K562 (cell line): ENCODE measurements at places on chromosomes 2 and 18.

DNA sequence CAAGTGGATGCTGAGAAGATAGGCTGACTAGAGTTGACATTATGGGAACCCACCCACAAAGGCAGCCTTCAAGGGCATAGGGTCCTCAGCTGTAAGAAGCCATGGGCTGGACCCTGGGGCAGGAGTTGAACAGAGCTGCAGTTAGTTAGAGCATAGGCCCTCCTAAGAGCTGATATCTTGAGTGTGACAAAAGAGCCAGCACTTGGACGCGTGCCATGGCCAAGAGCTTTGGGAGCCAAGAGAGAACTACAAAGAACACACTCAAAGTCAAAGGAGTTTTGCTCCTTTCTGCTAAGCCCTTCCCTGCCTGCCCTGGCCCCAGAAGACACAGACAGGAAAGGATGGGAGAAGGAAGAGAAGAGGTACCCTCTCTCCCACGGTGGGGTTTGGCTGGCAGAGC lies 29.9 kb upstream of the AGAP1 start:
- no peak for DNase-seq
- H3K4me1 ChIP-seq = peaks cover 46% of the 10 kb centered on the region
- no peak overlapping the region for H3K4me3 ChIP-seq
- H3K27ac ChIP-seq = peak overlapping the region; percentile 68; the same call in 2 of the 3 replicates

DNA sequence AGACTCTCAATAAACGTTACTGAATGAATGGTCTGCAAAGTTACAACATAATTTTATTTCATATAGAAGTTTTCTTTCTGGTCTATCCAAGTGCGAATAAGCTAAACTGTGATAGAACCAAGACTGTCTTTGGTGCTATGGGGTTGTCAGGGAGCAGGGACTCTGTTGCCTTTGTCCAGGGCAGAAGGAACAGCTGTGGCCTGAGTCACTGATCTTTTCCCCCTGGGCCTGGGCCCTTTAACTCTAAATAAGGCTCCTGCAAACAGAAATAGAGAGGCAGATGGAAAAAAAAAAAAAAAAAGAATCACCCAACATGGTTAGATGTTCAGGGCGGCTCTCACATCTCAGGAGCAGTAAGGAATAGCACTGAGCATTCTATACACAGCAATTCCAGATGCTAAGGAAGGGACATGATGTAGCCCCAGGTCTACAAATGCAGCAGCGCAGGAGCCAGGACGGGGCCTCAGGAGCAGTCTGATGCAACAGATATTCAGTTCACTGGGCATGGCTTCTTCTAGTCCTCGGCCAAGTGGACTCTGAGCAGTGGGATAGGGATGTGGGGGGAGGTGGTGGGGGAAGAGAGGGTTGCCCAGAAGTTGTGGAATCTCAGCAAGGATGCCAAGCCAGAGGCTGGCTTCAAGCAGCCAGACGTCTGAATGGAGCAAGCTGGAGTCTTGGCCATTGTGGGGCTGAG lies 247.1 kb upstream of the SIX2 start:
- no peak overlapping the region for H3K4me3 ChIP-seq
- H3K36me3 ChIP-seq = no peaks in the 10 kb centered on the region
- no peaks in the 10 kb centered on the region for H3K4me1 ChIP-seq
- DNase-seq = no peak
- peaks cover 31% of the 10 kb centered on the region for H3K27me3 ChIP-seq

DNA sequence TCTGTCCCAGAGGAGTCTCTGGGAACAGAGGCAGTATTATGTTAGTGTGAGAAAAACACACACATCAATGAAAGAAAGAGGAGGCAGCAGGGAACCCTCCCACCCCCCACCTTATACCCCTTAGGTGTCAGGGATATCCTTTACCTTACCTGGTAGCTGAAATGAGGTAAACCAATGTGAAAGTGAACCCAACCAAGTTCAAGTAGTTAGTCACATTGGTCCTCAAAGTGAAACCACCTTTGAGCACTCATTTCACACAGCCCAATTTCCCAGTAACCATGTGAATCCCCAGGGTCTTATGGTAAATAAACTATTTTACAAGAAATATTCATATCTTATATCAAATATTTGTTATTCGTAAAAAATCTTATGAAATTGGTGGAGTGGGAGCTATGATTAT lies 377.8 kb downstream of the LRATD1 start:
- DNase-seq = no peak
- no peaks in the 10 kb centered on the region for H3K27me3 ChIP-seq
- H3K4me3 ChIP-seq = no peak overlapping the region
- H3K27ac ChIP-seq = no peak overlapping the region
- H3K4me1 ChIP-seq = no peaks in the 10 kb centered on the region
- H3K36me3 ChIP-seq = no peaks in the 10 kb centered on the region

GRCh38 chr18:49342690-49343089 lies 117.8 kb downstream of the DYM start:
- H3K27me3 ChIP-seq = no peaks in the 10 kb centered on the region
- H3K4me3 ChIP-seq = no peak overlapping the region
- no peak overlapping the region for H3K27ac ChIP-seq

GRCh38 chr2:54635554-54636152 lies 87.8 kb upstream of the EML6 start:
- H3K27ac ChIP-seq = no peak overlapping the region
- peaks cover 75% of the 10 kb centered on the region for H3K36me3 ChIP-seq
- no peaks in the 10 kb centered on the region for H3K27me3 ChIP-seq
- H3K4me1 ChIP-seq = peaks cover 3% of the 10 kb centered on the region; the same call in 1 of the 2 replicates

- no peak overlapping the region for H3K27ac ChIP-seq
- DNase-seq = no peak
- no peaks in the 10 kb centered on the region for H3K36me3 ChIP-seq
- peaks cover 27% of the 10 kb centered on the region for H3K27me3 ChIP-seq
- no peaks in the 10 kb centered on the region; the same call in 1 of the 2 replicates for H3K4me1 ChIP-seq
Observed at GRCh38 chr2:25920336-25920735, 42.0 kb upstream of the ASXL2 start.

DNA sequence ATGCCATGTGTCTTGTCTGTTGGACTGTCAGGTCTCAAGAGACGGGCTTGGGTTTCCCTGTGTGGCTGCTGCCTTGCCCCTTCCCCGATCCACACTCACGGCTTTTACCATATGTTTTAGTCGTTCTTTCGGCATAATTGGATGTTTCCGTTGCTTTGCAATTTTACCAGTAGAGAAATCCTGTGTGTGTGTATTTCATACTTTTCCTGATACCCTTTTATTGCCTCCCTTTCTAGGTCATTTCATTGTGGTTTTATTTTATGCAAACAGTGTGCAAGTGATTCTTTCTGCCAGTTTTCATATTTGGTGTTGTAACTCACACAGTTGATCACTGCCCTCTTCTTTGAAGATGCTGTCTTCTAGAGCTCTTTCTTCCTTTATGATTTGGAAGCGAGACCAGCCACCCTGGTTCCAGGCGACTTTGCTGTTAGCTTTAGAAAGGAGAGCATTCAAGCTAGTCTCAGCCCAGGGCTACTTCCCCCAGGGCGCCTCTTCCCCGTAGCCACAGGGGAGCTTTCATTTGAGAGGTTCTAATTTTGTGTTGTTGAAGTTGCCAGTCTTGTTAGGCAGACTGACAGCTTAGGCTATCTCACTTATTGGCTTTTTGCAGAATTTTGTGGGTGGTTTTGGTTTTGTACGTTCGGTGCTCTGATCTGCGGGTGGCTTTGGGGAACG lies 17.0 kb downstream of the SH3BP4 start:
- H3K4me1 ChIP-seq = no peaks in the 10 kb centered on the region
- no peaks in the 10 kb centered on the region for H3K36me3 ChIP-seq
- H3K27me3 ChIP-seq = peaks cover 25% of the 10 kb centered on the region
- no peak overlapping the region for H3K27ac ChIP-seq

DNA sequence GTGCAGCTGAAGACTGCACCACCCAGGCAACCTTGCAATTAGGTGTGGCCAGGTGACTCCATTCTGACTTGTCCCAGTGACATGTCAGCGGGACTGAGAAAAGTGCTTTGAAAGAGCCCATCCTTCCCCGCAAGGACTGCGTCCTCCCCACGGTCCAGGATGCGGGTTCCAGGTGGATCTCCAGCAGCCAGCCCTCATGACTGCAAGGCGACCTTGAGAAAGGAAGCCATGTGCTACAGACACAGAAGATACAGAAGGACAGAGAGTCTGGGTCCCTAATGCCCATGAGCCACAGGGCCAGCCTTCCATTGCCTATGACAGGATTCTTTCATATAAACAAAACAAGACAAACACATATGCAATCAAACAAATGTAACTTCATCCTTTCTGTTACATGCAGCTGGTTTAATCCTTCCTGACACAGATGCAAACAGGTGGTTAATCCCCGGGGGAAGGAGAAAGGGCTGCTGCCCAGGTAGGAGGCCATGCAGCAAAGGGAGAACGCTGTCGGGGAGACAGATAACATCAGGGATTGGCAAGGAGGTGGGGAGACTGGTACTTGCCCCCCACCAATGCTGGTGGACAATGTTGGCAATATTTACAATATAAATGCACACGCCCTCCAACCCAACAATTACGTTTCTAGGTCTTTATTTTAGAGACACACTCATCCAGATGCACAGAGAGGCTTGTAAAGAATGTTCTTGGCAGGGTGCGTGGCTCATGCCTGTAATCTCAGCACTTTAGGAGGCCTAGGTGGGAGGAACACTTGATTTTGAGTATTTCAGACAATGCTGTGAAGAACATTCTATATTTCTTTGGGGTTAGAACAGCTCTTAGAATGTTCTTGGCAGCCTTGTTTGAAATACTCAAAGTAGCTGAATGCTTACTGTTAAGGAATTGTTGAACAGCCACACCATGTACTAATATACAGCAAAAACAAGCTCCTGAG lies 64.8 kb downstream of the NCAPH start:
- H3K36me3 ChIP-seq = no peaks in the 10 kb centered on the region
- H3K4me3 ChIP-seq = no peak overlapping the region
- peaks cover 54% of the 10 kb centered on the region for H3K27me3 ChIP-seq
- H3K4me1 ChIP-seq = no peaks in the 10 kb centered on the region; the same call in 2 of the 3 replicates
- no peak overlapping the region for H3K27ac ChIP-seq

- H3K27ac ChIP-seq = no peak overlapping the region
- no peaks in the 10 kb centered on the region for H3K36me3 ChIP-seq
- H3K4me3 ChIP-seq = no peak overlapping the region
- H3K27me3 ChIP-seq = no peaks in the 10 kb centered on the region
Observed at GRCh38 chr2:24115057-24115456, 8.1 kb downstream of the PFN4 start.

DNA sequence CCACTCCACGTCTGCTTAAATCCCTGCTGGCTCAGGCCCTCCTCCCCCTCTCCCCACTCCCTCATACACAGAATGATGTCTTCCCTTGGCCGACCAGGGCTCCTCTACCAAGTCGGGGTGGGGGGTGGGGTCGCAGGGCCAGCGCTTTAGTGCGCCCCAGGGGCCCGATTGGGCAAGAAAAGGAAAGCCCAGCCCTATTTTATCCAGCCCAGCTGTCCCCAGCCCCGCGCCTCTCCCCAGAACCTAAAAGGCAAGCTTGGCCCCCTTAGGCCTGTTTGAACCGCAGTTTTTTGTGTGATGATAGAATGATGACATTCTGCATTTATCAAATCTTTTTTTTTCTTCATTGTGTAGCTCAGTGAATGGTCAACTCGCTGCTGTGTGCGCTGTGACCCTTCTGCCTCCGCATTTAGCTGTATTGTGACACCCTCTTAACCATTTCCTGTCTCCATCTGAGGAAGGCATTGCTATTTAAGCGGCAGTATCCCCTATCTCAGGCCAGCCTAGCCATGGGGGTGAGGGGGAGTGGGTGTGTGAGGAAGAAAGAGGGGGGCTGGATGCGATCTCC lies 231.4 kb downstream of the HAUS1 start:
- DNase-seq = no peak
- peaks cover 30% of the 10 kb centered on the region for H3K27me3 ChIP-seq
- no peak overlapping the region for H3K27ac ChIP-seq
- H3K36me3 ChIP-seq = no peaks in the 10 kb centered on the region
- no peak overlapping the region for H3K4me3 ChIP-seq

- H3K27me3 ChIP-seq = no peaks in the 10 kb centered on the region
- no peaks in the 10 kb centered on the region for H3K36me3 ChIP-seq
- H3K4me1 ChIP-seq = no peaks in the 10 kb centered on the region
- no peak overlapping the region for H3K27ac ChIP-seq
Observed at GRCh38 chr2:133061874-133062593, 392.0 kb upstream of the LYPD1 start.

GRCh38 chr2:42843131-42843530 lies 50.7 kb upstream of the HAAO start:
- H3K27me3 ChIP-seq = no peaks in the 10 kb centered on the region
- no peaks in the 10 kb centered on the region for H3K36me3 ChIP-seq
- no peaks in the 10 kb centered on the region; the same call in 1 of the 2 replicates for H3K4me1 ChIP-seq

GRCh38 chr2:3619033-3619432 lies 24.1 kb downstream of the COLEC11 start:
- H3K27me3 ChIP-seq = no peaks in the 10 kb centered on the region
- H3K27ac ChIP-seq = no peak overlapping the region
- H3K4me3 ChIP-seq = no peak overlapping the region
- DNase-seq = no peak
- no peaks in the 10 kb centered on the region for H3K4me1 ChIP-seq

- H3K4me1 ChIP-seq = no peaks in the 10 kb centered on the region
- no peak for DNase-seq
- H3K36me3 ChIP-seq = no peaks in the 10 kb centered on the region
- H3K27me3 ChIP-seq = no peaks in the 10 kb centered on the region
- H3K27ac ChIP-seq = no peak overlapping the region
- H3K4me3 ChIP-seq = no peak overlapping the region
Observed at GRCh38 chr2:183927406-183928325, 670.7 kb upstream of the ZNF804A start.
